Left ventricle myocardium superior (tissue), 1 donor: ENCODE measurements at places on chromosomes 16 and 17. TPM values are rescaled to one million over a fixed set of nuclear protein-coding genes. Genes with fewer than 3 reads are reported as not detected.

The METTL23 gene
- total RNA-seq: 21.0 TPM

DNA sequence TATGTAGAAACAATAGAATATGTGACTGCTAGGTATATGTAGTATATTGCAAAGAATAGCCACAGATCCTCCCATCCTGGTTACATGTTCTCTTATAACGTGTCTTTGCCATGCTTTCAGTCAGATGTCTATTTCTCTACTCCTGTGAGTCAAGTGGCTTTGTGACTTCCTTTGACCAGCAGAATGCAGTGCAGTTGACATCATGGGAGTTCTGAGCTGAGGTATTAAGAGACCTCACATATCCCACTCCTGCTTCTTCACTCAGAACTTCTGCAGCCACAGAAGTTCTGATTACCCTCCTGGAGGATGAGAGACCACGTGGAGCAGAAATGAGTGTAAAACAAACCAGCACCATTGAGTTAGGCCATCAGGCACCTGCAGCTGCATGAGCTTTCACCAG lies 222.5 kb downstream of the PRKCA start:
- no peak for DNase-seq

The NPIPA2 gene
- 3.4 TPM for total RNA-seq

GRCh38 chr16:57143149-57143921 lies 42.5 kb downstream of the PSME3IP1 start:
- no peak for DNase-seq

- no peak for DNase-seq
Measured at GRCh38 chr16:2226245-2226793, 2.9 kb downstream of the E4F1 start.
